ENCODE measurements at places on chromosomes 4 and X. TPM values are rescaled to one million over a fixed set of nuclear protein-coding genes. Genes with fewer than 3 reads are reported as not detected.

Gene LETM1
- total RNA-seq = 93.9 TPM

Gene KLHL4
- not detected for total RNA-seq

Gene P2RY4
- total RNA-seq = not detected

GRCh38 chr4:1195109-1195671 lies 22.8 kb upstream of the SPON2 start:
- no peak for DNase-seq

- DNase-seq = no peak
These were observed 22.6 kb downstream of the RNF212 start for GRCh38 chr4:1090465-1091440.

- DNase-seq = no peak
These were observed 56.7 kb upstream of the RASSF6 start for GRCh38 chr4:73676861-73677323.

DNA sequence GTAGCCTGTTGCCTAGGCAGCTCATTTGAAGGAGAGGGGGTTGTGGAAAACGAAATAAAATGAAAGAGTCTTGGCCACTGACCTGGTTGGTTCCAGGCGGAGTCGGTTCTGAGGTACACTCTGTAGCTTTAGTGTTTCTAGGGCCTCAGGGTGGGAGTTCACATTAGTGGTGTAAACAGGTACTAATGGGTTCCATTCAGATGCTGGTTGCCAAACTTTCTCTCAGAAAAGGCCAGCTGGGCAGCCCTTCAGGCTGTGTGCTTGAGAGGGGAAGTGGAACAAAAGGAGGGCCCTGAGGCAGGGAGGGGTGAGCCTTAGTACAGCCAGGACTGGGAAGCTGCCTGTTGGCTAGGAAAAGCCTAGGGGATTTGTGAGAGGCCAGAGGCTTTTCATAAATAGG lies 24.8 kb downstream of the NHSL2 start:
- no peak for DNase-seq

DNA sequence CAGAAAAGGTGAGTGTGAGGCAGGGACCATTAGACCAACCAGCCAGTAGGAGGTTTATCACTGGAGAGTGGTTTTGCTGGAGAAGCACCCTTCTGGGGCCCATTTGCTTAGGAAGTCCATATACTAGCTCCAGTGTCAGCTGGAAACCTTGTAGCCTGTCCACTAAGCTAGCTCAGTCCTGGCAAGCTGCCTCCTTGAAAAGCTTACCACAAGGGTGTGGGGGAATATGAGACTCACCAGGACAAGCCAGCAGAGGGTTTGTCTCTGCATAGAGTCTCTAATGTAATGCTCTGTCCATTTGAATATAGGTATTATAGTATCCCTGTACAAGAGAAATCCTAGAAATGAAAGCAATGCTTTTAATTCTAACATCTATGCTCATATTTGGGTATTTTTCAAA lies 86.3 kb downstream of the FBXL5 start:
- no peak for DNase-seq

DNA sequence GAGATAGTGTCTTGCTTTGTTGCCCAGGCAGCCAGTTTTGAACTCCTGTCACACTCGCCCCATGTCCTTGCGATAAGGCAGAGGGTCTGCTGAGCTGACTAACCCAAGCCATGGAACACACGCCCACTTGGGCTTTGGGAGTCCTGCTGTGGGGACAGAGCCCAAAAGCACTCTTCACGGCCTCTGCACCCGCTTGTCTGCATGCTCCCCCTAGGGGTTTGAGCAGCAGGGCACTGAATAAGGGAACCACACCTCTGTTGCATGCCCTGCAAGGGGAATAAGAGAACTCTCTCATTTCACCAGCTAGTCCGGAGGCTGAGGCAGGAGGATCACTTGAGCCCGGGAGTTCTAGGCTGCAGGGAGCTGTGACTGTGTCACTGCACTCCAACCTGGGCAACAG lies 166.0 kb downstream of the STAG2 start:
- DNase-seq = no peak

DNA sequence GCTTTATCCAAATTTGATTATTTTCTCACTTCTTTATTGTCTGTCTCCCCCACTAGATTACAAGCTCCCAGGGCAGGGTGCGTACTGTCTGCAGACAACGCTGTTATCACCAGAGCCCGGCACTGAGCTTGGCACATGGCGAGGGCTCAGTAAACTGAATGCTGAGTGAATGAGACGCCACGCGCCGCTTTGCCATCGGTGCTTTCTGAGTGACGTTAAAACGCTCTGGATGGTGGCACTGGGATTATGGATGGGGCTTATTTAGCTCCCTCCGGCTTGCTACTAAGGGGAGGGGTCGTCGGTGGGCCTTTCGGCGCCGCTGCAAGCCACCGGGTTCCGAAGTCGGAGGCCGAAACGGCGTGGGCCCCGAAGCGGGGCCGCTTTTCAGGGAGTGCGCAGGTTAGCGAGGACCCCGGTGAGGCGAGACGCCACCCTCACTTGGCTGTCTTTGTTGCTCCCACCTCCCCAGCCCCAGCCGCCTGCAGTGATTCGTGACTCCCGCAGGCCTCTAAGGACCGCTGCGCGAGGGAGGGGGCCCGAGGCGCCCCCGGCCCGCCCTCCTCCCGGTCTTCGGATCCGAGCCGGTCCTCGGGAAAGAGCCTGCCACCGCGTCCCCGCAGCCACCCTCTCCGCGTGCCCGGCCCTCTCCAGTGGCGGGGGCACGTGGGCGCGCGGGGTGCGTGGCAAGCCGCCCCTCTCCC lies 569 bp upstream of the FHL1 start:
- no peak for DNase-seq

- DNase-seq = no peak
These were observed 142.4 kb upstream of the ANKRD50 start for GRCh38 chr4:124854968-124855367.

GRCh38 chrX:22314692-22315091 lies 42.0 kb downstream of the CBLL2 start:
- DNase-seq = no peak

GRCh38 chrX:77786365-77786680 lies 307 bp upstream of the ATRX start:
- DNase-seq = no peak

Measured in activated T-helper 1 cell treated with anti-CD3 and anti-CD28 coated beads, Interleukin-12 subunit alpha, Interleukin-12 subunit beta, Interleukin-2, Interleukin-4 antibody, amounts not matched to agents 30 ng/mL and 10 ng/mL and 1 ng/mL, durations not matched to agents 14 hours and 24 hours and 36 hours (primary cell).